ENCODE measurements at places on chromosomes 6 and 20.
A peak's percentile ranks its signal among the peaks of the same experiment; 100 is the strongest.

- H3K36me3 ChIP-seq: no peaks in the 10 kb centered on the region
- peak within 1 kb of the TSS; percentile 63 for H3K4me3 ChIP-seq
- peaks cover 28% of the 10 kb centered on the region for H3K4me1 ChIP-seq
- no peaks in the 10 kb centered on the region for H3K27me3 ChIP-seq
Measured at GRCh38 chr20:33731693-33732165, at the start of gene ZNF341. Gene ZNF341, plus strand, starts transcription at chr20:33731996. Its CDS starts 26 bp downstream, at chr20:33732022.

DNA sequence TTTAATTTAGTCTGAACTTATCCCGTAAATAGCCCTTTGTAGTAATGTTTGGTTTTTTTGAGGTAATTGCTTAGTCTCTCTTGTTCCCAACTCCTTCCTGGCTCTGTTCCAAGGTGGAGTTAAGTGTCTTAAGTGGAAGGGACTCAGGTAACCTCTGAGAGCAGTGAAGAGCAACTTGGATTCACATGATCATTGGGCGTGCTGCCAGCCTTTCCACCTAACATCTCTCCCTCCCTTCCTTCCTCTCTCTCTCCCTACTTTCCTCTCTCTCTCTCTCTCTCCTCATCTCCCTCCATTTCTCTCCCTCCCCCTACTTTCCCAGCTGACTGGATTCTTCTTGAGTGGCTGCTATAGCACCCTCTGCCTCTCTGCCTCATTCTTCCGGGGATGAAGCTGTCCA lies 232.9 kb upstream of the SASH1 start:
- peak; percentile 18 for DNase-seq
- no peaks in the 10 kb centered on the region for H3K36me3 ChIP-seq
- H3K4me3 ChIP-seq: no peak overlapping the region
- H3K4me1 ChIP-seq: peaks cover 5% of the 10 kb centered on the region
- H3K27me3 ChIP-seq: no peaks in the 10 kb centered on the region
- H3K27ac ChIP-seq: no peak overlapping the region

GRCh38 chr6:123965894-123966293 lies 162.2 kb downstream of the NKAIN2 start:
- H3K36me3 ChIP-seq: no peaks in the 10 kb centered on the region
- H3K27me3 ChIP-seq: no peaks in the 10 kb centered on the region
- no peak for DNase-seq
- no peaks in the 10 kb centered on the region for H3K4me1 ChIP-seq
- no peak overlapping the region for H3K27ac ChIP-seq

DNA sequence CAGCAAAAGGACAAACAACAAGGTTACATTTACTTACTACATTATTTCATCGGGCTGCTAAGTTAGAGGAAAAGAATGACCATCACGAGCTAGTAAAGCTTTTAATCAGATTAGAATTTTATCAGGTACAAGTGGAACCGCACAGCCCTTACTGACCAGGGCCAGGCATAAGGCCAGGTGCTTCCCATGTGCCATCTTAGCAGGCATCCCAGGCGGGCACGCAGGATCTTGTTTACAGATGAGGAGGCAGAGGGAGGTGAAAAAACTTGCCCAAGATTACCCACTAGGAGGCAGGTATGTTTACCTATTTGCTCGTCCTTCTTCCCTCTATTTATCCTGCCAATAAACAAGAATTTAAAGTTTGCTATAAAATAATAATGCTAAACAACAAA lies 10.7 kb downstream of the EZR start:
- peaks cover 59% of the 10 kb centered on the region for H3K36me3 ChIP-seq
- H3K27me3 ChIP-seq: no peaks in the 10 kb centered on the region
- no peak overlapping the region for H3K4me3 ChIP-seq
- H3K27ac ChIP-seq: peak overlapping the region; percentile 74

GRCh38 chr6:69601132-69601531 lies 195.7 kb downstream of the LMBRD1 start:
- DNase-seq: no peak
- no peaks in the 10 kb centered on the region for H3K36me3 ChIP-seq
- H3K27ac ChIP-seq: no peak overlapping the region
- no peaks in the 10 kb centered on the region for H3K27me3 ChIP-seq
- no peak overlapping the region for H3K4me3 ChIP-seq
- no peaks in the 10 kb centered on the region for H3K4me1 ChIP-seq

DNA sequence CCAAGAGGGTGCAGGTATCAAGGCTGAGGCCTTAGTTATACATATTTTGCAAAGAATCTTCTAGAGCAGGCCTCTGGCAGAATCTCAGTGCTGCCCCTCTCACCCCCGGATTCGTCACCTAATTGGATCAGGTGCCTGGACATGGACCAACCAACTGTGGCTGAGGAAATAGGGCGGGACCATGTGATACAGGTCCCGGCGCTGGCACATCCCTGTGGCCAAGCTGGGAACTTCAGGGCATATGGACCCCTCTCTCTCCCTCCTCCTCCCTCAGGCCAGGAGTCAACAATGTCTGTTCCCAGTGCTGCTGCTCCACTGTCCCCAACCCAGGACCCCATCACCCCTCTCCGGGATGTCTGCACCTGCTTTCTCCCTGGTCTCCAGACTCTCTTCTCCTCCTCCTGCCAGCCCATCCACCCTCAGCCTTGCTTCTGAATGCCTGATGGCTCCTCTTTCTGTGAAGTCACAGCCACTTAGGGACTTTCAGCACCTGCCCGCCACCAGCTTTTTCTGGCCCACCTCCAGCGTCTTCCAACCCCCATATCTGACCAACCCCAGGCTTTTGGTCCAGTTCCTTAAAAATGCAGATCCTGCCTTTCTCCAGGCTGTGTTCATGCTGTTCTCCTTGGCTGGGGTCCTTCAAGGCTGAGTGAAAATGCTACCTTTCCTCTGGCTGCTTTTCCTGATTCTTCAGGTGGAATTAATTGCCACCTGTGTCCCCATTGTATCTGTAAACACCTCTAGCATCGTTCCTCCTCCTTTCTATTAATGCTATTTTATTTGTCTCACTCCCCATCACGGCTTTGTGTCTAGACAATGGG lies 19.0 kb upstream of the MLN start:
- no peak overlapping the region for H3K4me3 ChIP-seq
- H3K36me3 ChIP-seq: no peaks in the 10 kb centered on the region
- no peak for DNase-seq
- H3K27me3 ChIP-seq: no peaks in the 10 kb centered on the region
- no peak overlapping the region for H3K27ac ChIP-seq

DNA sequence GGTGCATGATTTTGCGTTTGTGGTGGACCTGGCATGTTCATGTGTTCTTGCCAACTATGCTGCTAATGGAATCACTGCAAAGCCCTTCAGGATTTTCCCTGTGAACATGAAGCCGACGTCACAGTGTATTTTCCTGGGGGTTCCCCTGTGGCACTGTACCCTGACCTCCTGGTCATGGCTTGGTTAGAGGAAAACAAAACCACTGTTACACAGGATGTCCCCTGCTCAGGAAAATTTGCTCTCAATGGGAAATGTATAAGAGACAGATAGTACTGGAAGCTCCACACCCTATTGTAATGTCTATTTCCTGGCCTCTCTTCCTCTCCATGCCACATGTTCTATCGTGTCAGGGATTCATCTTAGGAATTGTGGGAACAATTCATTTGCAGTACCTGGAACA lies 19.7 kb downstream of the TSHZ2 start:
- no peaks in the 10 kb centered on the region for H3K27me3 ChIP-seq
- no peaks in the 10 kb centered on the region for H3K36me3 ChIP-seq
- H3K27ac ChIP-seq: no peak overlapping the region
- H3K4me1 ChIP-seq: no peaks in the 10 kb centered on the region

DNA sequence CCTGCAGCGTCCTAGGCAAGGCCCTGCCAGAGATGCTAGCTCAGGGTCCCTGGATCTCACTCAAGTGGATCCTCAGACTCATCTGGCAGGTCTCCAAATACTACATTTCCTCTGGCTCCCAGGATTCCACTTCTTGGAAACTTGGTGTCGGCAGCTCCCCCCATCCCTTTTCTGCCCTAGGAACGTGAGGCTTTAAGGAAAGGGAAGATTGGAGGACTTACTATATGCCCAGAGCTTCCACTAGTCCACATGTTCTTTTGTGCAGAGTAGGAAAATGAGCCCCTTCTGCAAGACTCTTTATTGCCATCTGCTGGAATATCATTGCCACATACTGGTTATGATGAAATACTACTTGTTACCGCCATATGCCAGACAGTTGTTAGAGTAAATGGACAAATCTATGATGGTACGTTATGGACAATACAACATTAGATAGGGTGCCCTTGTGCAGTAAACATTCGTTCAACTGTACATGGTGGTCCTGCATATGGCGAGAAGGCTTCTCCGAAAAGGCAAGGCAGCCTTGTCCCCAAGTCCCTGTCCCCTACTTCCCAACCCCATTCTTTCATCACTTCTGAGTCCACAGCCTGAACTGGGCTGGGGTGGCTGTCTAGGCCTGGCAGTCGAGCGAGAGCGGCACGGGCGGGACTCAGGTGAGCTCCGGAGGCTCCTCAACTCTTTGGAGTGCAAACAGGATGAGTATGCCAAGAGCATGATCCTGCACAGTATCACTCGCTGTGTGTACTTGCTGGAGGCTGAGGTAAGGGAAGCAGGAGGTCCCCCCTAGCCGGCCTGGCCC lies 780 bp downstream of the ARMC12 start:
- H3K4me1 ChIP-seq: peaks cover 45% of the 10 kb centered on the region
- H3K27me3 ChIP-seq: no peaks in the 10 kb centered on the region
- H3K36me3 ChIP-seq: no peaks in the 10 kb centered on the region
- H3K27ac ChIP-seq: no peak overlapping the region

GRCh38 chr6:71403422-71404134 lies 115.0 kb downstream of the OGFRL1 start:
- H3K27me3 ChIP-seq: no peaks in the 10 kb centered on the region
- DNase-seq: no peak
- H3K4me1 ChIP-seq: no peaks in the 10 kb centered on the region

DNA sequence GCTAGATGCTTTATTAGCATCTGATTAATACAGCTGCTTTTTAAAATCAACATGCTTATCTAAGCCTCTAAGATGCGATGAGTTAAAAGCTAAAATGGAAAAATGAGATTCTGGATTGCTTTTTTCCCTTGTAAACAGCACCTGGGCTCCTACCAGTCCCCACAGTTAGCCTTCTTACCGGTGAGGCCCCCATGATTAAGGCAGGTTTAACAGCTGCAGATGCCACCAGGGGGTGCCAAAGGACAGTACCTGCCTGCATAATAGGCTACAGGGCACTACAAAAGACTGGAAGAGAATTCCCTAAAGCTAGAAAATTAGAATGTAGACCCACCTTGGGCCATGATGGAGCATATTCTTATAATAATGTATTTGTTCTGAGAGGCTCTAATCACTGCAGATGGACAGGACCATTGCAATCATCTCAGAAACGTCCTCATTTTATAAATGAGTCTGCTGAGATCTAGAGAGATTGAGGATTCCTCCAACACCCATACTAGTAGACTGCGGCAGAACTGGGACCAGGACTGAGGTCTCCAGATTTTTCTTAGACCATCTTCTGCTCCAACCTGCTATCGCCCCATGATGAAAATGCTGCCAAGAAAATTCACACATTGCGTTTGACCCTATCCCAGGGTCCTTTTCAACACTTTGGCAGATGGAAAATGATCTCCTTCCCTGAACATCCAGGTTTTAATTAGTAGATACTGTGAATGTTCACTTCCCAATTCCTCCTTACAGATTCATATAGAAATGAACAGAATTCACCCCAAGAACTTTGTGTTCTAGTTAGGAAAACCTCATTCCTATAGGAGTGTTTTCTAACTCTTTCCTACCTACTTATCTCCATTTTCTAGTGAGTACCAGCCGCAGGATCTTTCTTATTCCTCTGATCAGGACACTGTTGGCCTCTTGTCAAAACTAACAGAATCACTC lies 148.8 kb downstream of the RPS12 start:
- H3K36me3 ChIP-seq: no peaks in the 10 kb centered on the region
- H3K4me1 ChIP-seq: no peaks in the 10 kb centered on the region
- no peak overlapping the region for H3K4me3 ChIP-seq
- DNase-seq: peak; percentile 26
- H3K27me3 ChIP-seq: no peaks in the 10 kb centered on the region
- no peak overlapping the region for H3K27ac ChIP-seq

GRCh38 chr6:37517411-37517812 lies 17.7 kb upstream of the CCDC167 start:
- no peak for DNase-seq
- H3K4me3 ChIP-seq: peak overlapping the region; percentile 43
- peaks cover 88% of the 10 kb centered on the region for H3K4me1 ChIP-seq
- no peaks in the 10 kb centered on the region for H3K36me3 ChIP-seq

- no peak overlapping the region for H3K4me3 ChIP-seq
- H3K27ac ChIP-seq: no peak overlapping the region
- no peaks in the 10 kb centered on the region for H3K36me3 ChIP-seq
- peaks cover 30% of the 10 kb centered on the region for H3K4me1 ChIP-seq
- DNase-seq: no peak
Measured at GRCh38 chr20:13260650-13261279, 39.7 kb downstream of the ISM1 start.

DNA sequence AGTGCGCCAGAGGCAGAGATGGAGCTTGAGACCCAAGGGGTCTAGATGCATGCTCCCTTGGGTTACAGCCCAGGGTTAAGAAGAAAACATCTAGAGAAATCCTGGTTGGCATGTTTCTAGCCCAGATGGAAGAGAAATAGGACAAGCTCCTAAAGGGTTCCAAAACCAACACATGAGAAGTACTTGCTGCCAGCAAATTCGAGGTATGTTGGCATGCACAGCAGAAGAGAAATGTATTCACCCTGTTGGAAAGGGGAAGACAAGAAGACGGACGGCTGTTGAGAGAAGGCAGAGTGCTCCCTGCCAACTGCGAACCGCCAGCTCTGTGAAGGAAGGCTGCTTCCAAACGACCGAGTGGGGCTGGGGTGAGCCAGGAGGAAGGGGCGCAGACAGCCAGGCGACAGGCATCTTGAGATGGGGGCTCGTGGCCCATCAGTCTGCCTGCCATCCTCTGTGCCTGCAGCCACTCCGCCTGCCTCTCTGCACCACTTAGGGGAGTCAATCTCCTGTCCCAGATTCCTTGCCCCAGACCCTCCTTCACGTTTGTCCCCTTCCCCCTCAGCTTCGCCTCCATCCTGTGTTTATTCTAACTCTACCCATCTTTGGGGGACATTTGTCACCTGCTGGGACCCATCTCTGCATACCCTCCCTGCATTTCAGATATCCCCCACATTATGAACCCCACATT lies 249.2 kb downstream of the CDC5L start:
- H3K4me3 ChIP-seq: no peak overlapping the region
- H3K4me1 ChIP-seq: no peaks in the 10 kb centered on the region
- no peak for DNase-seq
- no peaks in the 10 kb centered on the region for H3K36me3 ChIP-seq

DNA sequence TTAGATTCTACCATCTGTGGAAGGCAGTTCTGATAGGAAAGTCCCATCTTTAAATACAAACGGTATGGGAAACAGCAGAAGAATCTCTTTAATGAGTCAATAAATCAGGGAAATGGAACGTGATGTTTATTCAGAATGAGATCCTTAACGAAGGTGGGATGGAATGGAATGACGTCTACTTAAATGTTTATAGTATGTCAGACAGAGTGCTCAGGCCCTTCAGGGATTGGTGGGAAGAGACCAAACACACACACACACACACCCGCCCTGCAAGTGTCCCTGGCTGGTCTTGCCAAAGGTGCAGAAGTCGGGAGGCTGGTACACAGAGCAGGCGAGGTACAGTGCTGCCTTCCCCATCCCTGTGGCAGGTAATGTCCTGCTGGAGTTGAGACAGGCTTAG lies 164.0 kb downstream of the FARS2 start:
- no peak for DNase-seq
- no peaks in the 10 kb centered on the region for H3K36me3 ChIP-seq

Data from thymus (tissue), 14 donors.